CD4-positive, alpha-beta T cell treated with Interleukin-6 at 100 ng/mL for 8 hours (primary cell): ENCODE measurements at places on chromosomes 2 and 18.

DNA sequence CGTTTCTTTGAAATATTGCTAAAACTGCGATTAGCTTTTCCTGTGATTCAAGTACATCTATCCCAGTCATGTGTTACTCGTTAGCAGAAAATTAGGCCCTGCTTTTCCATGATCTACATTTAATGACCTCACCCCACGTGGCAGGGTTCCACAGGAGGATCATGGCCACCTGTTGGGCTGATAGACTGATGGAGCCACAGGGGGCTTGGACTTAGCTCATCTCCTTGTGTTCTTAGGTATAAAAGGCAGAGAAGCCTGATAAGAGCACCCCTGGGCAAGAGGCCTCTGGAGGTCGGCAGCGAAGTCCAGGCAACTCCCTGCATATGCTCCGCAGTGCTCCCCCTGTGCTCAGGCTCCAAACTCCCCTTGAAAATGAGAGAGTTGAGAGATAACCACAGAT lies 12.9 kb downstream of the FZD7 start:
- DNase-seq = no peak

- no peak for DNase-seq
Measured at GRCh38 chr2:65710779-65711295, 278.4 kb upstream of the SPRED2 start.

- DNase-seq = no peak
Measured at GRCh38 chr2:29892585-29893259, 28.7 kb downstream of the ALK start.

DNA sequence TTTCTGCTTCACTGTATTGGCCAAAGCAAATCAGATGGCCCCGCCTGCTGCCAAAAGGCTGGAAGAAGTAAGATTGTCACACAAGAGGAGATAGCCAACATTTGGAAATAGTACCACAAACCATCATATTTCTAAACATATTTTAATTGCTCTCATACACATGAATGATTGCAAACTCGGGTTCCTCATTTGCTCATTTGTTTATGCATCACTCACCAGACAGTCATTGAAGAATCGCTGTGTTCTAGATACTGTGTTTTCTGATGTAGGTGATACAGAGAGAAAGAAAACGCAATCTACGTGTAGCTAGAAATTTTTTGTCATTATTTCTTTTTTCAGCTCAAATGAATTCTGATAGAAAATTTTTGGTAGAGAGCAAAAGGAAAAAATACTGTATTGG lies 1103.4 kb downstream of the TSN start:
- no peak for DNase-seq
